ENCODE measurements at places on chromosomes 5 and 9.

DNA sequence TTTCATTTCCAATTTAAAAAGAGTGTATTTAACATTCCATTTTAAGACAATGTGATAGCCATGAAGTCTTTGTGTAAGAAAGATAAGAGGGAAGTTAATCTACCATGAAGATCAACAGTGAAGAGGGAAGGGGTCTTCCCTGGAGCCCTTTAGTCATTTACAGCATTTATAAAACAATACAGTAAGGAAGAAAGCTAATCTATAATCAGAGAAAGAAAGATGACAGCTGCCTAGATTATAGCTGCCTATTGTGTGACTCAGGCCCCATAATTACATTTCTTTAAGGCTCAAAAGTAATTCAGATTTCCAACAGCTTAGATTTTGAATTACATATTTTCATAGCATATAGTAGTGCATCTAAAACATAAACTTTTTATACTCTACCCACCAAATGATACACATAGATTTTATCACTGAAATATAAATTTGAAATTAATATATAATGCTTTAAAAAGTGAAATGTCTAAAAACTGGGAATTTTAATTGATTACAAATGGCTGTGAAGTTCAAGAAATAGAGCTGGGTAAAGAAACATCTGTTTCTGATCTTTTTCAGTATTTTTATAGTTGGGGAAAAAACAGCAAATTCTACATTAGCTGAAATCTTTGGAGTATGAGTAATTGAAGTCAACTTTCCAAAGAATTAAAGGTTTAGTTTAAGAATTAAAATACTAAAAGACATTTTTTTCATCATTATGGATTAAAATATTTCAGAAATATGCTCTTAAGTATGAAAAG lies 89.6 kb downstream of the RIC1 start:
- no peak for DNase-seq

DNA sequence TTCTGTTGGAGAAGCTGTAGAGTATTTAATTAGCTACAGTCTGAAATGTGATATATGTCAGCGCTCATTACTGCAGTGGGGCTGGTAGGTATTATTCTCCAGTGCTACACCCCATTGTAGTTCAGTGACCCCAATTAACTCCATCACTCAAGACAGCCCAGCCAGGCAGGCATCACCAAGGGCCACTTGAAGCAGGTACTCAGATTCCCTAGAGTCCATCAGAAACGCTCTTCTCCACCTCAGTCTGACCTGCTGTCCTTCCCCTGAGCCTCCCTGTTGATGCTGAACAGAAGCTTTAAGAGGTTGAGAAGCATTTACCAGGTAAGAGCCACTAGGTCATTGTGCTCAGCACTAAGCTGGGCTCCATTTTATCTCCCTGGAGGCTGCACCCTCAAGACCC lies 71.8 kb downstream of the GALNT10 start:
- no peak for DNase-seq

GRCh38 chr9:129486756-129487657 lies 133.9 kb downstream of the C9orf50 start:
- DNase-seq = no peak

DNA sequence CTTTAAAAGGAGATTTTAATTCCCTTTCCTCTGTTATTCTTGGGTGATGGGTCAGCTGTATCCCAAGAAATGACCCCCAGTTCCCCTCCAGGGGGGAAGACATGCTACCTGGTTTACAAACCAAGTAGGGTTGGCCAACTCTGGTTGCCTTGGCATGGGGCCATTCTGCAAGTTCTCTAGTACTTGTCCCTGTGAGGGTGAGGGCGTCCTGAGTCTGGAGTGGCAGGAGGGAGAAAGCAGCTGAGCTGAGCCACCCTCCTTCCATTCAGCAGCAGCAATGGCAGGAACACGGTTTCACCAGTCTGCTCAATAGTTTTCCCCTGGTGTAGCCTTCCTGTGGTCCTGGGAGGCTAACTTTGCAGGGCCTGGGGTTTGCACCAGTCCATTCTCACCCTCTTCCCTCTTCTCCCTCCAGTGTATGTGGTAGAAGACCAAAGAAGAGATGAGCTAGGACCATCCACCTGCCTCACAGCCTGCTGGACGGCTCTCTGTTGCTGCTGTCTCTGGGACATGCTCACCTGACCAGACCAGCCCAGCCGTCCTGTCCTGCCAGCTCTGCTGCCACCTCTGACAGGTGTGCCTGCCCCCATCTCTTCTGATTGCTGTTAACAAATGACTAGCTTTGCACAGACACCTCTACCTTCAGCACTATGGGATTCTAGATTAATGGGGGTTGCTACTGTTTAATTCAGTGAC lies 59.9 kb downstream of the PFDN1 start:
- DNase-seq = no peak

DNA sequence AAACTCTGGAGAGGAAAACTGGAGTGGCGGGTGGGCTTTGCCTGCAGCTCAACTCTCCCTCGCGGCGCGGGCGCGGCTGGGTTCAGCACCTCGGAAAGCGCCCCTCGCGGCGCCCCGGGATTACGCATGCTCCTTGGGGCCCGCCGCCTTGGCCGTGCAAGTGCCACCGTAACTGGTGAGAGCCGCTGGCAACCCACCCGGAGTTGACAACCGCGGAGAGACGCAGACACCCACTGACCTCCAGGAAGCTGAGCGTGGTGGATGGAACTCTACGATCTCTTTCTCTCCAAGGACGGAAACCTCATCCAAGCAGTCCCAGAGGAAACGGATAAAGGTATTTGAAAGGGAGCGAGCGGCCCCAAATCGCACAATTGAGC lies 194 bp upstream of the RXFP3 start:
- DNase-seq = peak; percentile 68

DNA sequence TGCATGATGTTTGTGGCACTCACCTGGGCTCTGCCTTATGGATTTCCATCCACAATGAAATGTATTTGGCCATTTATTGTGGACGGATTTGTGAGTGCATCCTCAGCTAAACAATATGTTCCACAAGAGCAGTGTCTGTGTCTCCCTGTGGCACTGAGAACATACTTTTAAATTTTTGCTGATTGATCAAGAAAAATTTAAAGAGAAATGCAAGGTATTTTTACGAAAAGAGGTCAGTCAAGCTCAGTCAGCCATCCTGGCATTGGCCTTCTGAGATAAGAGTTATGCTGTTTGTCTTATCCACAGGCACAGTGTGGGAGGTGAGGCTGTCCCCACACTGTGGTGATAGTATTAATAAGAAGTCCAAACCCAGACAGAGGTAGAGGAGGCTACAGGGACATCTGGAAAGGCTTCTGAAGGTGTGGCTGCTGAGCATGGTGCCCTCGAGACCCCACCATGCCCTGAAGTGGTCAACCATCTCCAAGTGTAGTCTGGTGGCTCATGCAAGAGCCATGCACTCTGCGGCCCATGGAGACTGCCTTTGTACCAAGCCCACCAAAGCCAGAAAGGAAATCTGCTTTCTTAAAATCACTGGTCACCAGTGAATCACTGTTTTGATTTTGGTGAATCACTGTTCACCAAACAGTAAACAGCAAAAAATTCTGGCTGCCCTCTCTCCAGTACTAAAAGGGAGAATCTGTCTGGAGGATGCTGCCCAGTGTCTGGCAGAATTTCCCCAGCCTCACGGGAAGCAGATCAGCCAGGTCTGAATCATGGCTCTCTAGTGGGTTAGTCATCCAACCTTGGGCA lies 28.8 kb downstream of the SPOCK1 start:
- no peak for DNase-seq

Data from hematopoietic multipotent progenitor cell treated with erythropoietin and hydrocortisone succinate and interleukin-3 and kit ligand, for 6 days (in vitro differentiated cells).